Activated CD4-positive, alpha-beta T cell treated with anti-CD3 and anti-CD28 coated beads, Interleukin-2, amount 10 ng/mL, durations not matched to agents 24 days and 14 days (primary cell): ENCODE measurements at places on chromosomes 6 and 20. TPM values are rescaled to one million over a fixed set of nuclear protein-coding genes. Genes with fewer than 3 reads are reported as not detected.

DNA sequence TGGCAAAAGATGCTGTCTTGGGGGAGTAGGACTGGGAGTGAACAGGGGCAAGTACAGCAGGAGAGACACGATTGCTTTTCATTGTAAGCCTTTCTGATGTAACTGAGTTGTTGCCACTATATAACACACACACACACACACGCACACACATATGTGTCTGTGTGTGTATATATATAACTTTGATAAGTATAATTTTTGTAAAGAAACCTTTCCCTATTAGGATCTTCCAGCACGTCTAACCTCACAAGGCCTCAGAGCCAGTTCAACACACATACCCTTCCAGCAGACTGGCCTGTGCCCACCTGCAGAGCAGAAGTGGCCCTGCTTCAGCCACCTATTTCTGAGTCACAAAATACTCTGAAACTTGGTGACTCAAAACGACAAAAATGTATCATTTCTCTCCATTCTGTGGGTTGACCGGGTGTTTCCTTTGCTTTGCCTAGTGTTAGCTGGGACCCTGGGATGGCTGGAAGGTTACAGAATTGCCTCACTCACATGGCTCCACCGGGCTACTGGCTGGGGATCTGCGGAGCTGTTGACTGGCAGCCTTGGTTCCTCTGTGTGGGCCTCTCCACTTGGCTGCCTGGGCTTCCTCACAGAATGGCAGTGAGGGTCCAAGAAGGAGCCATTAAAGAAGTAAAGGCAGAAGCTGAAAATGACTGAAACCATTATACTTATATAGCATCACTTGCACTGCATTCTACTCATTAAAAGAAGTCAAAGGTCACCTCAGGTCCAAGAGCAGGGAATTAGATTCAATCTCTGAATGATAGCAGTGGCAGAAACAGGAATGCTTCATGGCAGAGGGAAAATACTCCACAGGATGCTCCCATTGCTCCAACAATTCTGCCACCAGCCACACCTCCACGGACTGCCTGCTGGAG lies 126.4 kb downstream of the BANF2 start:
- peak; percentile 58 for DNase-seq
- H3K27ac ChIP-seq = peak overlapping the region; percentile 7
- no peaks in the 10 kb centered on the region for H3K27me3 ChIP-seq
- peaks cover 9% of the 10 kb centered on the region for H3K4me1 ChIP-seq
- no peak overlapping the region for H3K4me3 ChIP-seq

DNA sequence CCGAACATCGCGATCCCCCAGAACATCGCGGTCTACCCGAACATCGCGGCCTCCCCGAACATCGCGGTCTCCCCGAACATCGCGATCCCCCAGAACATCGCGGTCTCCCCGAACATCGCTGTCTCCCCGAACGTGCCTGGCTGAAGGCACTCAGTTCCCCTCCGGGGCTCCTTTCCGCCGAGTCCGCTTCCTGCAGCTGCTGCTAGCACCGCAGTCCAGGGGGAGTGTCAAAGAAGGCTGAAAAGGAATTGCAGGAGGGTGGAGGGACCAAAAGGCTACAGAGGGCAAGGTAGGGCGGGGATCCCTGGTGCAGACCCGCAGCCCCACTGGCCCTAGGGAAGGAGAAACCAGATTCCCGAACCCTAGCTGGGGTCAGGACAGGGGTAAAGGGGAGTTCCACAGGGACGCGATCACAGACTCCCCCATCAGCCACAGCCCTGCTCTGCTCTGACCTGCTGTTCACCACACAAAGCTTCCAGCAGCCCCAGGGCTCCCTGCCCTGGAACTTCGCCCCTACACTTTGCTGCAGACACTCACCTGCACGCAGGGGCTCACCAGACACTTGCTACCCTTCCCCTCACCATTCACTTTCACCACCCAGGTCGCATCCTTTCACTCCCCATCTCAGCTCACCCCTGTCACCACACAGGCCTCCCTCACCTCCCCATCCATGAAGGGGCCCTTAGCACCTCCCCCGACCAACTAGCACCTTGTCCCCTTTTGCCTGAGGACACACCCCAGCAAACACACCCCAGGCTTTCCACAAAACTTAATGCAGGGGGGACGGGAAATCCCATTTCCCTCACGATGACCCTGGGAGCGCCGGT lies 1.7 kb downstream of the ULBP1 start:
- H3K36me3 ChIP-seq = peaks cover 2% of the 10 kb centered on the region
- peak; percentile 77 for DNase-seq
- H3K27me3 ChIP-seq = peaks cover 76% of the 10 kb centered on the region
- H3K4me1 ChIP-seq = peaks cover 33% of the 10 kb centered on the region
- peak overlapping the region; percentile 81 for H3K27ac ChIP-seq

DNA sequence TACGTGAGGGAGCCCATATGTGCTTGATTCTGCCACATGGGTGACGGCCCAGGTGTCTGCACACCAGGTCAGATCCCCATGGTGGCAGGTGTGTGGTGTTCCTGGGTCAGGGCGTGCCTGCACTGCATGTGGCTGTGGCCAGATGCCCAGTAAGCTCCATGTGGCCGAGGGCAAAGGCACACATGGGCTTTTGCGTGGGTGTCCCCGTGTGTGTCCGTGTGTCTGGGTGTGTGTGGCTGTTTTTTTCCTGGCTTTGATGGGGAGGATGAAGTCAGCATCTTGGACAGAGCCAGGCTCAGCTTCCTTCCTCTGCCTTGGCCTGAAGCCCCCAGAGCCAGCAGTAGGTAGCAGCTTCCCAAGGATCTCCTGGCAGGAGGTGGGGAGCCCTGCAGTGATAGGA lies 1.5 kb upstream of the TNXB start:
- peaks cover 16% of the 10 kb centered on the region for H3K27me3 ChIP-seq
- no peak for DNase-seq
- H3K4me3 ChIP-seq = no peak overlapping the region
- no peak overlapping the region for H3K27ac ChIP-seq
- peaks cover 15% of the 10 kb centered on the region for H3K36me3 ChIP-seq
- H3K4me1 ChIP-seq = no peaks in the 10 kb centered on the region

- peaks cover 4% of the 10 kb centered on the region for H3K36me3 ChIP-seq
- DNase-seq = no peak
- H3K27ac ChIP-seq = no peak overlapping the region
- H3K4me3 ChIP-seq = no peak overlapping the region
Measured at GRCh38 chr6:126351960-126352359, 12.0 kb downstream of the CENPW start.

DNA sequence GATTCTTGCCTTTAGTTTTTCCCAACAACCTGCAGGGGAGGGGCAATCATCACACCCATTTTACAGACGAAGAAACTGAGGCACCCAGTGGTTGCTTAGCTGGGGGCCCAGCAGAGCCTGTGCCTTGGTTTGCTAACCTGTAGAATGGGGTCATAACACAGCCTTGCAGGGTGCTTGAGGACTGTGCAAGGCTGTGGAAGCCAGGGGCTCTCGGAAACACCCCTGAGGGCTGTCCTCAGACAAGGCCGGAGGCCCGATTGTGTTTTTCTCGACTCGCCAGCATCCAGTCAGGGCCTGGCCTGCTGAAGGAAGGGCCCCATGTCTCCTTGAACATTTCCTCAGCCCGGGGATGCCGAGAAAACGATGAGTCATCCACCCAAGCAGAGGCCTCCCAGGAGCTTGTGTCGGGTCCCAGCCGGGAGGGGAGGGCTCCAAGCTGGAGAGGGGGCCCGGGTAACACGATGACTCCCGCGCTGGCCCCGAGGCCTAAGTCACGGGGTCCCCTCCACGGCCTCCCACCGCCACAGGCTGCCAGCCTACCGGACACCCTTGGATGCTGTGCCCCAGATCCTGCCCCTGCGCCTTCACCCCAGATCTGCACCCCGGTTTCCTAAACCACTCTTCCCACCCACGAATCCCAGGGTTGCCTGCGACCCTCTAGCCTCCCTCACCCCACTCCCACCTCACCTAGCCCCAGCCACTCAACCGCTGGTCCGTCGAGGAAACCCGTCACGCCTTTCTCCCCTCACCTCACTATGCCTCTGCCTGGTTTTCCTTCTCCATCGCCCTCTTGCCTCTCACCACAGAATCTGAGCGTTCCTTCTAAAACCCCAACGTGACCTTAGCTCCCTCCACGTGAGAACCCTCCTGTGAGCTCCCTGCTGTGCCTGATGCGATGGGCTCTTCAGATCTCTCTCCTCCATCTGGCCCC lies 10.6 kb downstream of the NOL4L start:
- no peaks in the 10 kb centered on the region for H3K36me3 ChIP-seq
- no peaks in the 10 kb centered on the region for H3K27me3 ChIP-seq
- H3K4me1 ChIP-seq = peaks cover 15% of the 10 kb centered on the region

GRCh38 chr6:166566026-166567011 lies 20.2 kb downstream of the RAMACL start:
- H3K36me3 ChIP-seq = no peaks in the 10 kb centered on the region
- no peak overlapping the region for H3K27ac ChIP-seq
- H3K4me3 ChIP-seq = no peak overlapping the region

DNA sequence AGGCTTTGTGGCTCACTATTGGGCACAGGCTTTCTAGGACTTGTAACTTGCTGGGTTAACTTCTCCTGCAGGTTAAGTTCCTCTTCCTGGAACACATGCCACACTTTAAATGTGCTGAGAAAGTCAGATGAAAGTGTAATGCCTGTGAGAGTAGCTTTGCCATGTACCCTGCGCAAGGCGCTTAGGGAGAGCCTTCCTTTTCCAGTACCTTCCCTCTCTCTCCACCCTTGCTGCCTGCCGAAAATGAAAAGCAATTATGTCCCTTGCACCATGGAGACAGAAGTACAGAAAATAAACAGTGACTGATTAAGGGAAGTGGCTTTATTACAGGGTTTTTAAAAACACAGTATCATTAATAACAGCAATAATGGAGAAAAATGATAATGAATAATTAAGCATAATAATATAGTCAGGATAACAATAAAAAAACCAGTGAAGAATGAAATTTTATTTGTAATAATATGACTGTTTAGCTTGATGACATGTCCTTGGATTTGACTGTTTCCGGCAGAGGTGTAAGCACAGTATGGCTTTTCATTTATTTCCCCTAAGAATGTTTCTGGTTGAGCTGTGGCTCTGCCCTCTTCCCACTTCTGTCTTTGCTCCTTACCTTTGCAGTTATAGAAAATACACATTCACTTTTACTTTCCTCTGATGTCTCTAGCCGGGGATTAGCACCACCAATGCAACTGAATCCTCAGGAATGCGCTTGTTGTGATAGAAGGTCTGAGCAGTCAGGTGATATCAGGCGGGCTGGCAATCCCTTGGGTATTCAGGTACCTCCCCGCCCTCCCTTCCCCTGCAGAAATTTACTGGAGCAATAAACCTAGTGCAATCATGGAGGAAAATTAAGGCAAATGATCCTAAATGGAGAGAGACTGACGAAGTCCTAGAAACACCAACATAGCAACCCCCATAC lies 472.3 kb upstream of the CITED2 start:
- no peaks in the 10 kb centered on the region for H3K27me3 ChIP-seq
- H3K4me3 ChIP-seq = no peak overlapping the region
- no peaks in the 10 kb centered on the region for H3K36me3 ChIP-seq

The MMP24 gene
- total RNA-seq = 0.05 TPM in 1 of 2 replicates, not detected in the other

- H3K4me3 ChIP-seq = no peak overlapping the region
- peaks cover 2% of the 10 kb centered on the region for H3K4me1 ChIP-seq
- DNase-seq = no peak
- no peak overlapping the region for H3K27ac ChIP-seq
Measured at GRCh38 chr6:89291256-89291819, 23.8 kb downstream of the GABRR2 start.
